CD4-positive, alpha-beta T cell treated with Interleukin-2 at 100 ng/mL for 4 hours (primary cell): ENCODE measurements at places on chromosomes 13 and 19.

DNA sequence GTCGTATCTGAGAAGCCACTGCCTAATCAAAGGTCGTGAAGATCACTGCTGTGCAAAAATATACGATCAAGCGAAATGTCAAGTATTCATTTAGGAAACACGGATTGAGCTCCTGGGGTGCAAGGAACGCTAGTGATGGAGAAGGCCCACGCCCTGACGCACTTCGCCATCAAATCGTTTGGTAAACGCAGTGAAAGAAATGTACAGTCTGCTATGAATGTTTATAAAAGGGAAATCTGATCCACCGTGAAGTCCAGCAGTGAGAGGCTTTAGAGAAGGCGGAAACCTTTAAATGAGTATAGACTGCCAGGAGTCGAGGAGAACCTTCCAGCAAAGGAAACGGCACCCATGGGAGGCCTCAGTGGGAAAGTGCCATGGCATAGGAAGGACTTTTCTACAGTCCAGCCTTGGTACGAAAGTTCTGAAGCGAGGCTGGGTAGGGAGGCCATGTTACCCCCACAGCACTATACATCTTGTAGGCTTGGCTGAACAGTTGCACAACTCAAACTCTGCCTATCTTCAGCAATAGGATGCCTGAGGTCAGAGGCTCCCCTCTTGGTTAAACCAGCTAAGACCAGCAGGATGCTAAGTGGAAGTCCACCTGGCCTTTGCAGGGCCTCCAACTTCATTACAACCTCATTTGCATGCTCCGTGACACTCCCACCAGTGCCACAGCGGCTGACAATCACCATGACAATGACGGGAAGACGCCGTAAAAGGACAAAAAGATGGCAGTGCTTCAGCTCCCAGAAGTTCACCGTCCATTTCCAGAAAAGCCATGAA is 20.4 kb downstream of the PCID2 start:
- DNase-seq, result no peak

DNA sequence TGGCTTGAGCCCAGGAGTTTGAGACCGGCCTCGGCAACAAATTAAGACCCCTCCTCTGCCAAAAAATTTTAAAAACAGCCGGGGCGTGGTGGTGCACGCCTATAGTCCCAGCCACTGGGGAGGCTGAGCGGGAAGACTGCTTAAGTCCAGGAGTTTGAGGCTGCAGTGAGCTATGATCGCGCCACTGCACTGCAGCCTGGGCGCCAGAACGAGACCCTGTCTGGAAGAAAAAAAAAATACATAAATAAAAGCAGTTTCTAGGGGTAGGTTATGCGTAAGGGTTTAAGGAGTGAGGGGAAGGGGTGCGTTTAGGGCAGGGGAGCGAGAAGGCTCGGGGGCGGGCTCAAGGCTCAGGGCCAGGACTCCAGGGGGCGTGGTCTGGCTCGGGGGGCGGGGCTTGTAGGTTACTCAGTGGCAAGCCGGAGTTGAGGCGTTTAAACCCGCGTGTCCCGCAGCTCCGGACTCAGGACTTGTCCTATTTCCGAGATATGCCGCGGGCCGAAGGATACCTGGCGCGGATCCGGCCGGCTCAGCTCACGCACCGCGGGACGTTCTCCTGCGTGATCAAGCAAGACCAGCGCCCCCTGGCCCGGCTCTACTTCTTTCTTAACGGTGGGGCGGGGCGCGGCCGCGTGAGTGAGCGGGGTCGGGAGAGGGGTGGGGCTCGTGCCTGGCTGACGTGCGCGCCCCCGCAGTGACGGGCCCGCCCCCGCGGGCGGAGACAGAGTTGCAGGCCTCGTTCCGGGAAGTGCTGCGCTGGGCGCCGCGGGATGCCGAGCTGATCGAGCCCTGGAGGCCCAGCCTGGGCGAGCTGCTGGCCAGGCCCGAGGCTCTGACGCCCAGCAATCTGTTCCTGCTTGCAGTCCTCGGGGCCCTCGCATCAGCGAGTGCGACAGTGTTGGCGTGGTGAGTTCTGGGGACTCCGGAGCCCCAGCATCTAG is 10.7 kb downstream of the SPACA6 start:
- peak; percentile 95 for DNase-seq

DNA sequence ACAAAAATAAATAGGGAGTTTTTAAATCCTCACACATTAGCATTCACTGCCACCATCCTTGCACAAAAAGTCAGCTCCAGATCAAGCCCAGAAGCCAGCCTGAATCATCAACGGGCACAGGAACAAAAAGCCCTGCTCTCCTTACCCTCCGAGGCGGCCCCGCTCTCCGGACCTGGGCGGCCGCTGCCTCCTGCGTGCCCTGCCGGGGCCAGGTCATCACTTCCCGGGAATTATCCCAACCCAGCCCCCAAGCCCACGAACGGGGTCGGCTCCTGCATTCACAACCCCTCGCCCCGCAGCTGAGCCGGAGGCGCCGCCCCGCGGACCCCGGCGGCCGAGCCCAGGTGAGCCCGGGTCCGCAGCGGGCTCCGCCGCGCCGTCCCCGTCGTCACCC is 754 bp downstream of the DNAJB1 start:
- no peak for DNase-seq

DNA sequence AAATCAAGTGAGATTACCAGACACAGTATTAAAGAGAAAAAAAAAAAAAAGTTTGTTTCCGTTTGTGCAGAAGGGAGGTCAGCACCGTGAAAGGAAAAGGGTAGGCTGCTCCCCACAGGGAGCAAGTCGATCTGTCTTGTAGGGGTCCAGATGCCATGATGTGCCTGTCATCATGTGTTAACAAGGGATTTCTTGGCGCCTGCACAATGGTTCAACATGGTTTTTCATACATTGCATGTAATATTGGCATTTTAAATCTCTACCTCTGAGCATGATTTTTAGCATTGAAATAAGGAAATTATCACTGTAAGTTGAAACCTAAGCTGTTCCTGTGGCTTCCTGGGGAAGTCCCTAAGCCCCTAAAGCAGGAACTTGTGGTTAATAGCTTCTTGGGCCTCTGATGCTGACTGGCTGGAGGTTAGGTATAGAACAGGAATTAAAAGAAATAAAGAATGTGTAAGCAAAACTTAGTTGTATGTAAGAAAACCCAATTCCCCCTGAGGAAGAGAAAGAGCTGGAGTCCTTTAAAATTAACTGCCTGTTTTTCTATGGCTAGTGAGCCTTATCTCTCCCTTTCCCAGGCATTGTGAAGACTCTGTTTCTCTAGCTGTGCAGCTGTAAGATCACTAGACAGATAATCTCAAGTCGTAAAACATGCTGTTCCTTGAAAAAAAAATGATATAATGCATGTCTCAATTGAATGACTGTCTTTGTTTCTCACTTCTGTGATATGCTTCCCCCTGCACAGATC is 7.4 kb upstream of the FCGBP start:
- peak; percentile 79 for DNase-seq

GRCh38 chr13:113647351-113648215 is 10.4 kb downstream of the ATP4B start:
- DNase-seq, result no peak

DNA sequence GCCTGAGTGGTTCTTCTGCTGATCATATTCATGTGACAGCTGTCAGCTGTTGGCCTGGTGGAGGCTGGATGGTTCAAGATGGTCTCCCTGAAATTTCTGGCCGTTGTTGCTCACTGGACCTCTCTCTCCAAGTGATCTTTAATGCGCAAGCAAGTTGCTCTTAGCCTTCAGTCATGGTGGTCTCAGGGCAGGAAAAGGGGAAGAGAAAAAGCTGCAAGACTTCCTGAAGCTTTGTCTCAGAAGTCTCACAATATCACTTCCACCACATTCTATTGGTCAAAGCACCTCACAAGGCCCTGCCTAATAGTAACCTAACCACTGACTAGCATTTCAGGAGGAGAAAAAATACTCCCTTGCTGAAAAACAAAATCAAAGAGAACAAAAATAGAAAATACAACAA is 1.6 kb upstream of the ZNF567 start:
- DNase-seq, result no peak

DNA sequence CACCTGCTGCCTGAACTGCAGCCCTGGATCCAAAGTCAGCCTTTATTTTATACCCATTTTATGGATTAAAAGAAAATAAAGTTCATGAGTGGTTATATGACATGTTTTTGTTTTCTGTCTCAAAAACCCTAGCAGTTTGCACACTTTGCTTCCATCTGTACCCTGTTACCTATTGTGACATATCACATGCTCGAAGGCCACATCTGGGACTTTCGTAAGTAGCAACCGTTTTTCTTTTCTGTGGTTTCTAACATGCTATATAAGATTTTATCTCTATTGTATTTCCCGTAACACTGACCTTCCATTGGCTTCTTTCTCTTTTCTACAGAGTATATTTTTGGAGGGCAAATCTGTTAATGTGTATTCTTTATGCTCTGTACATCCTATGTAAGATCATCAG is 1007.2 kb downstream of the PCDH9 start:
- DNase-seq, result no peak

DNA sequence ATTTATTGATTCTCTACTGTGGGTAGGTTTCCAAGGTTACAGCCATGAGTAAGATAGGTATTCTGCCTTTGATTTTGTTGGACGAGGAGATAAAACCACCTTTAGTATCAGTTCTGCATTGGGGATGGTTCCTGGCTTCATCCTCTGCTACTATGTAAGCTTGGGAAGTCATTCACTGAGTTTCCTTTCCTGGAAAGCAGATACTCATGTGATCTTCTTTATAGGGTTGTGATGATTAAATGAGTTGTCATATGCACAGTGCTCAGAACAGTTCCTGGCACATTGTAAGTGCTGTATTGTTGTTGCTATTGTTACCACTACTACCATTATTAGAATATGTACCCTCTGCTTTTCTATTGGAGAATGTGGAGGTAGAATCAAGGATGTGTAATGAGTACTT is 13.1 kb upstream of the WTIP start:
- DNase-seq, result no peak

- DNase-seq, result peak; percentile 94
These were observed 13.9 kb downstream of the RABAC1 start for GRCh38 chr19:41945135-41945766.

- DNase-seq, result peak; percentile 51
These were observed 2.3 kb upstream of the C1QTNF9B start for GRCh38 chr13:23899555-23899954.

- DNase-seq, result peak; percentile 76
These were observed 3.5 kb downstream of the KCNN4 start for GRCh38 chr19:43777163-43777695.

- no peak for DNase-seq
These were observed 109.8 kb downstream of the KDM4B start for GRCh38 chr19:5078666-5079065.

GRCh38 chr13:101919541-101920181 is 467.2 kb downstream of the ITGBL1 start:
- DNase-seq, result no peak
